ENCODE measurements at places on chromosomes 6 and 20.
A peak's percentile ranks its signal among the peaks of the same experiment; 100 is the strongest.

GRCh38 chr6:22110061-22110460 is 186.8 kb downstream of the PRL start:
- no peak for DNase-seq

- DNase-seq = no peak
These were observed 15.6 kb downstream of the SLC13A3 start for GRCh38 chr20:46635514-46636136.

DNA sequence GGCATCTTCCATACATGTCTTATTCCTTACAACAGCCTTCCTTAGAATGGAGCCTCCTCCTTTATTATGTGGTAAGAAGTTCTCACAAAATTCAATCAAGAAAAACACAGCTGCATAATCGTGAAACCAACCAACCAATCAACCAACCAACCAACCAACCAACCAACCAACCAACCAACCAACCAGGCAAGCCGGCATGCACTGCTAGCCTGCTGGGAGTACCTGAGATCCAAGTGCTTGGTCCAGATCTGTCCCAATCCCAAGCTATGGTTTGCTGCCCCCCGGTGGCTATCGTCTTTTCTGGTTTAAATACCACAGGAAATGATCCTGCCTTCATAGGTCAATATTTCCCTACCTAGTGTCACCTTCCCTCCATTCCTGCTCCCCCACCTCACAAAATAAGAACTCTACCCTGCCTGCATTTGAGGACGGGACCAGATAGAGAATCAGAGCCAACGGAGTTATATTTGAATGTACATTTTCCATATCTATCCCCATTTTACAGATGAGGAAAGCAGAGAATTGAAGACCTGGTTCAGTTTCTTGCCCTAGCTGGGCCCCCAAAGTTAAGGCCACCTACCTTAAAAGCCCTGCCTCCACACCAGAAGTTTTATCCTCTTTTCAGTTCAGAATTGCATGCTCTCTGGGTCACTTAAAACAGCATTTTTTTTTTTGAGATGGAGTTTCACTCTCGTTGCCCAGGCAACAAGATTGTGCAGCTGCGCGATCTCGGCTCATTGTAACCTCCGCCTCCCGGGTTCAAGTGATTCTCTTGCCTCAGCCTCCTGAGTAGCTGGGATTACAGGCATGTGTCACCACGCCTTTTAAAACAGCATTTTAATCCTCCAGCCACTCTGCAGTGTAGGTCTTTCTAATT is 27.1 kb downstream of the RAB44 start:
- DNase-seq = peak; percentile 86

DNA sequence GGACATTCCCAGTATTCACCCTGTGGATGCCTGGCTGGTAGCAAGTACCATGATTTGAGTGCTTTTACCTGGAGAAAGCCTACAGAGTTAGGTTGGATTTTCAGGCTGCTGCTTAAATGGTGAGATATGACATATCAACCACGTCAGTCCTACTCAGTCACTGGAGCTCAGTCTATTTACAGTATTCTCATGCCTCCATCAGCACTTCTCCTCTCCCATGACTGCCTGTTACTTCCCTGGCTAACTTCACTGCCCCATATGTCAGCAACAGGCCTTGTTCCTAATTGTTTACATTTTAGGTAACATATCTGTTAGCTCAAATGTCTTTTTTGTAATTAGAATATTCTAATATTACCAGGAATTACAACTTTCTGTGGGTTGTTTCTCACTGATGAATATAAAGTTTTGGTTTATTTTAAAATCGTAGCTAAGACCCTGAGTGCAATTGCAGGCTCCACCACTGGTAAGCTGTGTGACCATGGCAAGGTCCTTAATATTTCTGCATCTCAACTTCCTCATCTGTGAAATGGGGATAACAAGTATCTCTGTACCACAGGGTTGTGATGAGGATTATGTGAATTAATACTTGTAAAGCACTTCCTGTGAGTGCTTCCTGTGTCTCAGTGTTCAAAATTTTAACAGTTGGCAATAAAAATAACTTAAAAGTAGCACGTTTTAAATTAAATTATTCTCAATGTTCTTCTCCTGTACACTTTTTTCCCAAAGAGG is 54.3 kb downstream of the RNF144B start:
- no peak for DNase-seq

- DNase-seq = no peak
These were observed 53.1 kb downstream of the RBM24 start for GRCh38 chr6:17334265-17334664.

- DNase-seq = no peak
These were observed 22.2 kb upstream of the VAPB start for GRCh38 chr20:58366866-58367265.

DNA sequence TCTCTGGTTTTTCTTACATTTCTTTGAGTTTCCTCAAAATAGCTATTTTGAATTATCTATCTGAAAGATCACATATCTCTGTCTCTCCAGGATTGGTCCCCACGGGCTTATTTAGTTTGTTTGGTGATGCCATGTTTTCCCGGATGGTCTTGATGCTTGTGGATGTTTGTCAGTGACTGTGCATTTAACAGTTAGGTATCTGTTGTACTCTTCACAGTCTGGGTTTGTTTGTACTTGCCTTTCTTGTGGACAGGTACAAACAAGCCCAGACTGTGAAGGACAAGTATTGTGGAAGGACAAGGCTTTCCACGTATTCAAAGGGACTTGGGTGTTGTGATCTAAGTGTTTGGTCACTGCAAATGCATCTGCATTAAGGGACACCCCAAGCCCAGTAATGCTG is 49.9 kb upstream of the TOP1 start:
- DNase-seq = no peak

DNA sequence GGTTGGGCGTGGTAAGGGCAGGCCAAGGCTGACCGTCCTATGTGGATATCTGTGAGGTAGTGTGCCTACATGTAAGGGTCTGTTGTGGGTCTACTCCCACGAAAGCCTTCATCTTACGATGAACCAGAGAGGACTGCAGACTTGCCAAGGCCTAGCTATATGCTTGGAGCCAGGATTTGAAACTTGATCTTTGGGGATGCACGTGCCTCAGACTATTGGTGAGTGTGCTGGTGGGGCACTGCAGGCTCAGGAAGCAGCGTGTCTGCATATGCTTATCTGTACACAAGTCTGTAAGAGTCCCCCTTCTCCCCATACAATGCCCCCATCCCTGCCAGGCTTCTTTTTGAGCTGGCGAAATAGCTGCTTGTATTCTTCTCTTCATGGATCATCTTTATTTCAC is 17.9 kb downstream of the PLCG1 start:
- no peak for DNase-seq
